ENCODE measurements at places on chromosomes 7 and 10.

DNA sequence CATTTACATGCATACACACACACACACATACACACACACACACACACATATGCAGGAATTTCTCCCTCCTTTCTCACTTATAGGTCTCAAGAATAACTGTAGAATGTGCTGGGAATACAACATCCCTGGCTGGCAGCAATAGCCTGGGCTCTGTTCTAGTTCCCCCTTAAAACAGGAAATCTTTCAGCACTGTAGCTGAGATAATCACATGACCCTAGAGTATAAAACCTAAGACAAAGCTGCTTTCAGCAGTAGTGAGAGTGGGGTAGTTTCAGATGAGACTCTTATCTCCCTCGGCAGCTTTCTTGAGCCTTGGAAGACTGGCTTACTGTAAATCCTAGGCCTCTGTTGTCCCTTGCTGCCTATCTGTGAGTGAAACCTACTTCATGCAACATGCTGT lies 137.4 kb upstream of the AKR1E2 start:
- DNase-seq, result peak; percentile 78

DNA sequence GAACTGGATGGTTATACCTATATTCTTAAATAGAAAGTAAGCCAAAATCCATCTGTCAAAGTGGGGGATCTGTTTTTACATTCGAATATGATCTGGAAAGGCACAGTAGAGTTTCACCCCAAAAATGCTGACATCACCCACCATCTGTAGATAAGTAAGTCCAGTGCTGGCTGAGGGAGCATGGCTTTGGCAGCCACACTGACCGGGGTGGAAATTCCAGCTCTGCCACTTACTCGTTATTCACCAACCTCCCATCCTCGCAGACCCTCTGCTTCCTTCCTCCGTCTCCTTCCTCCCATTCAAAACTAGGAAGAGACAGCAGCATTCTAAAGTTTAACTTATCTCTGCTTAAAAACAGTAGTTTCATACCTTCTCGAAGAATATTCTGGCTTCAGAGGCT lies 84.9 kb upstream of the GATA3 start:
- no peak for DNase-seq

- no peak for DNase-seq
Observed at GRCh38 chr10:16156681-16157080, 280.1 kb upstream of the PTER start.

GRCh38 chr7:25901658-25902057 lies 250.3 kb upstream of the NFE2L3 start:
- peak; percentile 16 for DNase-seq

- no peak for DNase-seq
Observed at GRCh38 chr10:22693860-22694259, 20.5 kb downstream of the PIP4K2A start.

DNA sequence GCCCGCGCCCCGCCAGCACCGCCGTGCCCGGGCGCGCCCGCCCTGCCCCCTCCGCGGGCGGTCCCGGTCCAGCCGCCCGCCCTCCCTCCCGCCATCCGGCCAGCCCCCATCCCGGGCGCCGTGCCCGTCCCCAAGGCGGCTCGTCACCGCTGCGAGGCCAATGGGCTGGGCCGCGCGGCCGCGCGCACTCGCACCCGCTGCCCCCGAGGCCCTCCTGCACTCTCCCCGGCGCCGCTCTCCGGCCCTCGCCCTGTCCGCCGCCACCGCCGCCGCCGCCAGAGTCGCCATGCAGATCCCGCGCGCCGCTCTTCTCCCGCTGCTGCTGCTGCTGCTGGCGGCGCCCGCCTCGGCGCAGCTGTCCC lies at the start of gene HTRA1:
Gene HTRA1, plus strand, starts transcription at position 187 of the 362 bp plus-strand sequence. Its CDS starts 100 bp downstream, at position 287.
- DNase-seq, result peak; percentile 66

GRCh38 chr10:77949167-77949566 lies 22.6 kb upstream of the DLG5 start:
- DNase-seq, result no peak

DNA sequence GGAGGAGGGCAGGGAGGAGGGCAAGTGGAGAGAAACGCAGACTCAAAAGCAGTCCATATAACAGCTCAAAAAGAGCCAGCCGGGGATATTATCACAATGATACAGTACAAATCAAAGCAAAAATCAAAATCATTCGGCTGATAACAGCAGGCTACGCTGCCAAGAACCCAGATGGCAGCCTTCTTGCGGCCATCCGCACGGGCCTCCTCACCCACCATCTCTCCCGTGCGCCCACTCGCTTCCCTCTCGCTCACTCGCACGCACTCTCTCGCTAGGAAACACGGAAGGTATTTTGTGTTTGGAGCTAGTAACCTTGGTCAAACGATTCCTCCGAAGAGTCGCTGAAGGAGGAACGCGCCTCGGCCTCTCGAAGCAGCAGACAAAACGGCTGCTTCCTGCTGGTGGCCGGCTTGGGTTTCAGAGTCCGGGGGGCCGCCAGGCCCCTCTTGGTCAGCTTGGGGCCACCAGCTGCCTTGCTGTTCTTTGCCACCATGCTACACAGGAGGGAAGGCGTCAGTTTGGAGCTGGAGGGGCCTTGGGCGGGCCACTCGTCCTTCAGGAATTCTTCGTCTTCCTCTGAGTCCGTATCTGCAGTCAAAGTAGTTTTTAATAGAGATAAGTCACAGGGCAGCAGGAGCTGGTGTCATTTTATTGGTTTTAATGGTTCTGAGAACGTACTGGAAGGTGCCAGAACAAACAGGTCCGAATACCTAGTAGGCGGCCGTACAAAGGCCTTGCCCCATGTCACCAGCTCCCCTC lies 68.9 kb downstream of the SLC29A4 start:
- no peak for DNase-seq

- DNase-seq, result no peak
Observed at GRCh38 chr10:7817576-7817975, 729 bp upstream of the TAF3 start.

DNA sequence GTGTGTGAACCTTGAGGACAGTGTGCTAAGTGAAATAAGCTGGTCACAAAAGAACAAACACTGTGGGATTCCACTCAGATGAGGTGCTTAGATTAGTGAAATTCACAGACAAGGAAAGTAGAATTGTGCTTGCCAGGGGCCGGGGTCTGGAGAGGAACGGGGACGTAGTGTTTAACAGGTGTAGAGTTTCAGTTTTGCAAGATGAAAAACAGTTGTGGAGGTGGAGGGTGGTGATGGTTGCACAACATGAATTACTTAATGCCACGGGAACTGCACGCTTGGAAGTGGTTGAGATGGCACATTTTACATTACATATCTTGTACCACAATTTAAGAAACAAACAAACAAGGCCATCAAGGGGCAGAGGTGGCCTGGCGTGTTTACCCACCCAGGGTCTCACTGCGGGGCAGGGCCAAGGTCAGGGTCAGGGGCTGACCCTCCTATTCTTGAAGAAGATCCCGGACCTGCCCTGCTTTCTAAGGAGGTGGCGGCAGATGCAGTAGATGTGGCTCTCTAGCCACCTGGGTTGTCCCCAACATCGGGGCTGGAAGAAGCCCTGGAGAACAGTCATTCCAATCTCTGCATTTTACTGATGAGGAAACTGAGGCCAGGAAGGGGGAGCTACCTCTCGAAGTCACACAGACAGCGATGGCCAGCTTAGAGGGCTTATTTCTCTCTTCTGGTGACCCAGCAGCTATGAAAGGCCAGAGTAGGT lies 91.5 kb upstream of the LRRC4 start:
- DNase-seq, result no peak

- DNase-seq, result no peak
Observed at GRCh38 chr7:74013539-74014272, 14.3 kb upstream of the ELN start.

- no peak for DNase-seq
Observed at GRCh38 chr7:103762065-103762760, 227.2 kb downstream of the RELN start.

Data from SK-MEL-5 (cell line).